Right ventricle myocardium inferior (tissue), 1 donor: ENCODE measurements at places on chromosomes 3 and 15. TPM values are rescaled to one million over a fixed set of nuclear protein-coding genes. Genes with fewer than 3 reads are reported as not detected.

GRCh38 chr3:107738486-107739183 is 215.9 kb downstream of the BBX start:
- DNase-seq, result no peak

DNA sequence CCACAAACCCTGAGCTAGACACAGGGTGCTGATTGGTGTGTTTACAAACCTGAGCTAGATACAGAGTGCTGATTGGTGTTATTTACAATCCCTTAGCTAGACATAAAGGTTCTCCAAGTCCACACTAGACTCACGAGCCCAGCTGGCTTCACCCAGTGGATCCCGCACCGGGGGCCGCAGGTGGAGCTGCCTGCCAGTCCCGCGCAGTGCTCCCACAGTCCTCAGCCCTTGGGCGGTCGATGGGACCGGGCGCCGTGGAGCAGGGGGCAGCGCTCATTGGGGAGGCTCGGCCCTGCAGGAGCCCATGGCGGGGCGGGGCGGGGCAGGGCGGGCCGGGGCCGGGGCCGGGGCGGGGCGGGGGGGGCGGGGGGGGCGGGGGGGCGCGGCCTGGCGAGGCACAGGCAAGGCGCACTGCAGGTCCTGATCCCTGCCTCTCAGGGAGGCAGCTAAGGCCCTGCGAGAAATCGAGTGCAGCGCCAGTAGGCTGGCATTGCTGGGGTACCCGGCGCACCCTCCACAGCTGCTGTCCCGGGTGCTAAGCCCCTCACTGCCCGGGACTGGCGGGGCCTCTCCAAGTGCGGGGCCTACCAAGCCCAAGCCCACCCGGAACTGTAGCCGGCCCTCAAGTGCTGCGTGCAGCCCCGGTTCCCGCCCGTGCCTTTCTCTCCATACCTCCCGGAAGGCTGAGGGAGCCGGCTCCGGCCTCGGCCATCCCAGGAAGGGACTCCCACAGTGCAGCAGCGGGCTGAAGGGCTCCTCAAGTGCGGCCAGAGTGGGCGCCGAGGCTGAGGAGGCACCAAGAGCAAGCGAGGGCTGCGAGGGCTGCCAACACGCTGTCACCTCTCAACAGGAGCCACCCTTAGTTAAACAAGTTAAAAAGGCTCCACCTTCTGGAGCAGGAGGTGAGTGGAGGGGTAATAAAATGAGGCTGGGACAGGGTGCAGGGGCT is 9.8 kb upstream of the TMEM40 start:
- no peak for DNase-seq

DNA sequence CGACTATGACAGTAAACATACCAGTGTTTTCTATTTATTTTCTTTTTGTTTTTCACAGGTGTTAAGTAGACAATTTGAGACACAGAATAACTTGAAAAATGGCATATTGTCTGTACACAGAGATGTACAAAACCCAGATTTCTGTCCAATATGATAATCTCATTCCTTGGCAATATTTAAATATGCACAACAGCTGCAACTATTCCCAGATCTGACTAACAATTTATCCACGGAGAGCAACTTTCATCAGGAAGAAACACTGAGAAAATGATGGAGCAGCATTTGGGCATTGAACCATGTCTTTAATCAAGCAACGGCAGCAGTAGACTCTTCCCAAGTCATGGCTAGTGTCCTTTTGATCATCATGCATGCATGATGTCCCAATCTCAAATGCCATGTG is 452.6 kb downstream of the ZPLD1 start:
- DNase-seq, result no peak

DNA sequence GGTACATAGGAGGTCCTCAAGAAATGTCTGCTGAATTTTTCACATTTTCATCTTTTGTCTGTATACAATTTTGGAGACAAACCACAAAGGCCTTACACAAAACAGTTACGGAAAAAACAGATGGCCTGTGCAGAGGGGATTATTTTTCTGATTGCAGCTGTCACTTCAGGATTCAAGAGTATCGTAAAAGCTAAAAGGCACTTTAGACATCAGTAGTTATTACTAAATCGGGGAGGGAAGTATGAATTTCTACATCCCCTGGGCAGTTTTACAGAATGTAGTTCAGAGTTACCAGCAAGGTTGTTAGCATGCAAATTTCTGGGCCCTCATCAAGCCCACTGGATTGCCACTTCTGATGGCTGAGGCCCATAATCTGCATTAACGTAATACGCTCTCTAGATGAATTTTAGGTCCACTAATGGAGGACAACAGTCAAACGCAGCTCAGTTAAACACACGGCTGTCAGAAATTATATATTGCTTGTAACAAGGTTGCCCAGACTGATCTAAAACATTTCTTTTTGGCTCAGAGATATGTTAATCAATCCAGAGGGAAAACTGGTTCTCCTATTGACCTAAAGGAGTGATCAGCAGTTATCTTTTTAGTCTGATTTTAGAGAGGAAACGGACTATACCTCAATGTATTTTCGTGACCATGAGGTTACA is 1.1 kb downstream of the RIOX2 start:
- no peak for DNase-seq

GRCh38 chr3:120353463-120353862 is 4.3 kb upstream of the LRRC58 start:
- no peak for DNase-seq

GRCh38 chr3:175911937-175912336 is 1052.8 kb downstream of the NAALADL2 start:
- no peak for DNase-seq

- DNase-seq, result no peak
These were observed 9.1 kb upstream of the MFSD1 start for GRCh38 chr3:158792709-158793108.

GRCh38 chr15:69369631-69370030 is 44.5 kb upstream of the KIF23 start:
- DNase-seq, result no peak

GRCh38 chr3:168467115-168467714 is 371.5 kb upstream of the GOLIM4 start:
- no peak for DNase-seq

- DNase-seq, result no peak
These were observed 53.2 kb downstream of the TM4SF4 start for GRCh38 chr3:149527531-149528339.

GRCh38 chr3:64291345-64291744 is 66.1 kb upstream of the PRICKLE2 start:
- no peak for DNase-seq

GRCh38 chr3:30970183-30970582 is 75.7 kb upstream of the GADL1 start:
- DNase-seq, result no peak

DNA sequence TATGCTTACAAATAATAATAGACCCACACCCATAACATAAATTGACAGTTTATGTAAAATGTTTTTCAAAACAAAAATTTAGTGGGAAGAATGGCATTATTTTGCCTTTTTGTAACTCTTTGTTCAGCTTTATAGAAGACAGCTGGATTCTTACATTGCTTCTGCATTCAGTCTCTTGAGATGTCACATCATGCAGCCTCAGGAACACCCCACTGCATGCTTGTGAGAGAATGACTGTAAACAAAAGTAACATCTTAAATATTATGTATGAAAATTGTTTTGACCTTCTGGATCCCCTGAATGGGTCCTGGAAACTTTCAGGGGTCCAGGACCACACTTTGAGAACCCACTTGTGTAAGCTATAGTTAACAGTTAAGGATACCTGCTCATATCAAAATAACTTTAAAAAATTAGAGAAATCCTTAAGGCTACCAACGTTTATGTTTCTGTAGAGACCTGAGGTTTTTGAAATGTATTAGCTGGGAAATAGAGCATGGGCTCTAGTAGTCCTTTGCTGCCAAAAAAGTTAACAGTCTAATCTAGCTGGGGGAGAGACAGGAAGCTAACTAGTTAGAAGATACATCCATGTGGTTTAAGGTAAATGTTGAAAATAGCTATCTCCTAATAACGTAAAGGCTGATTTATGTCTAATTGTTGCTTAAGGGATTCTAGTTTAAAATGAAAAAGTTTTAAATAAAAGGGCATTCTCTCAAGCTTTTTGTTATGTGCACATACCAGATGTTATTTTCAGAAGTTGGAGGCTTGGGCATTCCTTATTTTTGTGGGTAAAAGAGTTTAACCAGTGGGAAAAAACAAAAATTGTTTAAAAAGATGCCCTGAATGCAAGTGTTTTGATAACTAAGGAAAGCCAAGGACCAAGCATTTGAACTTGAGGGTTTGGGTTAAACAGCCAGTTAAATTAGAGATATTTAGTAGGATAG is 3.8 kb downstream of the USP3 start:
- no peak for DNase-seq

- DNase-seq, result no peak
These were observed 9.7 kb upstream of the CRBN start for GRCh38 chr3:3189102-3189727.

DNA sequence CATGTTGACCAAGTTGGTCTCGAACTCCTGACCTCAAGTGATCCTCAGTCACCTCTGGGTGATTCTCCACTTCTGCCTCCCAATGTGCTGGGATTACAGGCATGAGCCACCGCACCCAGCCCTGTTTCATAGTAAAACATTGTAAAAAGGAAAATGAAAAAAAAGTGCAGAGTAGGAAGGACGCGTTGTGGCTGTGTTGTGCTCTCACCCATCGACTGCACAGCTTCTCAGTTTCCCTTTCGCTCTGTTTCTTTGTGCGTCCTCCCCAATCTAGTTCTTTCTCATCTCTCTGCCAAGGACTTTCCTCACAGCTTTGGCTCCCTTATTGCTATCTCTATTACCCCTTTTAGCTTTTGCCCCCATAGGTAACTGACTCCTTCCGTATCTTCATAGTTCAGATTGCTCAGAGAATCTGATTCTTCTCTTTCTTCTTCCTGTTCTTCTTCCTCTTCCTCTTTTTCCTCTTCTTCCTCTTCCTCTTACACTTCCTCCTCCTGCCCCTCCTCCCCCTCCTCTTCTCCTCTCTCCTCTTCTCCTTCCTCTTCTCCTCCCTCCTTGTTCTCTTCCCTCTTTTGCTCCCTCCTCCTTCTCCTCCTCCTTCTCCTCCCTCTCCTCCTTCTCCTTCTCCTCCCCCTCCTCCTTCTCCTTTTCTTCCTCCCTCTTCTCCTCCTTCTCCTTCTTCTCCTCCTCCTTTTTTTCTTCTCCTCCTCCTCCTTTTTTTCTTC is 81.1 kb upstream of the VGLL4 start:
- no peak for DNase-seq

The CADPS gene
- 10.4 TPM for total RNA-seq

The IQCF5 gene
- total RNA-seq, result not detected

The FETUB gene
- total RNA-seq, result not detected

The SRGAP3 gene
- total RNA-seq, result 6.1 TPM

The CX3CR1 gene
- 2.1 TPM for total RNA-seq

The GP5 gene
- total RNA-seq, result not detected
